ENCODE measurements at places on chromosomes 13 and 19. TPM values are rescaled to one million over a fixed set of nuclear protein-coding genes. Genes with fewer than 3 reads are reported as not detected.

- no peak for DNase-seq
Observed at GRCh38 chr13:24233351-24233901, 72.9 kb downstream of the SPATA13 start.

DNA sequence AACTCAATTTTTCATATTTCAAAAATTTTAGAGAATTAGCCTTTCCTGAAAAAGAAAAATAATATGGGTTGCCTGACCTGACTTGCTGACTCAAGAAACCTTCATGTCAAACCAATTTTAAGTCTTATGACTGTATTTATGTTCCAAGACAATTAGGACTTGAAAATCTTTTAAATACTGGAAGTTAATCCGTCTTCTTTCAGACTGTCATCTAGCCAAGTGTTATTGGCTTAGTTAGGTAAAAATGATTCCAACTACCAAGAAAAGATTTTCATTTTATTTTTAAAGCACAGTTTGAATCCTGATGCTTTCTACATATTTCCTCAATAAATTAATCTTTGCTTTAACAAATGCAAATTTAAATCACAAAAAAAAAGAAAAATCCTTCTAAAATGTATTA, 337.6 kb downstream of the SLITRK6 start:
- DNase-seq, result no peak

GRCh38 chr19:46552891-46553290, 48.2 kb upstream of the CALM3 start:
- DNase-seq, result no peak

DNA sequence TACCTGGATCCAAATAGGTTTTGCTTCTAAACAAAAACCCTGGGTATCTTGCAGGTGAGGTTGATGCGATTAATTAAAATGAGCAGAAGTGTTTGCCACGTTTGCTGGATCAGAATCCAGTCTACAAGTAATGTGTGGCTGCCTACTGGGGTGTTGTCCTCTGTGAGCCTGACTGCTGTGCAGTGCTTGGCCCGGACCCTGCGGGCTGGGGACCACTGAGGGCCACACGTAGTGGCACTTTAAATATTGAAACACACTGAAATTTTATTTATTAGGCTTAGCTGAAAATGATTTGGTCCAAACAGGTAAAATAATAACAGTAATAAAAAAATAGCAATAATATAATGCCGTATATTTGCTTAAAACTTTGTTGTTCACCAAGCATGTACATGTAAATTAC, 338.0 kb downstream of the MYO16 start:
- no peak for DNase-seq

- no peak for DNase-seq
Observed at GRCh38 chr13:21059641-21060337, 1.6 kb downstream of the LATS2 start.

GRCh38 chr13:30731361-30732045, 3.8 kb upstream of the ALOX5AP start:
- no peak for DNase-seq

SHKBP1 gene
- 21.2 TPM for total RNA-seq

DNA sequence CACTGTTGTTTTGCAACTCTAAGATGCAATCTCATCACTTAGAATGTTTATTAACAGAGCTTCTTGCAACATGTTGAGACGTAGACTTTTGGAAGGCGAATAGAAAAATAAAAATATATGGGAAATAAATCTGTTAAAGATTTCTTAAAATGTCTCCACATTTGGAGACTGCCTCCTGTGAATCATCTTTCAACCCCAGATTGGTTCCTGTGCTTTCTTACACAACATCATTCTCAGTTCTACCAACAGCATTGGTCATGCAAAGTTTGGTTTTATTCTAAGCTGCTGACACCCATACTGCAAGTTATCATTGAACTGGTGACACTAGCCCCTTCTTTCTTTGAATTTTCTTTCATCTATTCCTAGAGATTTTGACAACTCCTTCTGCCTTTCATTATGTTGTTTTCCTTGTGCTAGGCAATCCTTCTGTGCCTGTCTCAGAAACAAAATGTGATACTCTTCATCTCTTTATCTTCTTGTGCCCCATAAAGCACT, 1.6 kb upstream of the IGFL3 start:
- no peak for DNase-seq

GRCh38 chr13:25575562-25575961, 203.8 kb downstream of the ATP8A2 start:
- DNase-seq, result no peak

DNA sequence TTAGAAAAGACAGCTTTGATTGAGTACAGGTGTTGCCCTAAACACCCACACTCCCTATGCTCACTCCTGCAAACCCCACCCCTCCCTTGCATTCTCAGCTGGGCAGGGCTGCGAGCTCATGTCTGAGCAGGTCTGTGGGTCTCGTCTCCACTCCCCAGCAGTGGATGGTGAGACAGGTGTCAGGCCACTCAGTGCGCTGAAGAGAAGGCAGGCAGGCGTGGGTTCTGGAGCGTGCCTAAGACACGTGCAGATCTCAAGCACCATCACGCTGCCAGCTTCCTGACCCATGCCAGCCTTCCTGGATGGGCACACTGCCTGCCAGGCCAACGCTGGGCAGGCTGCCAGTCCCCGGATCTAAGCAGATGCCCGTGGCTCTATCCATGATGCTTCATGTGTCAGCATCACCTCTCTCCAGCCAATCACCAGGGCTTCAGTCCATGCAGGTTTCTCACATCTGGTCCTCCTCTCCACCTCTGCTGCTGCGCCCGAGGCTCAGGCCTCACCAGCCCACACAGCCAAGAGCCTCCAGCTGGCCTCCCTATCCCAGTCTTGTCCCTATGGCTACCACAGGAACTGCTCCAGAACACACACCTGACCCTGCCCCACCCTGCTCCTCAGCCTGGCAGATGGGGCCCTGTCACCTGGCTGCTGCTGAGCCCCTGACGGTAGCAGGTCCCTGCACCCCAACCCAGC, 42.6 kb downstream of the EPS15L1 start:
- no peak for DNase-seq

GRCh38 chr19:48419158-48419920, 25.9 kb downstream of the GRIN2D start:
- DNase-seq, result peak; percentile 84

- DNase-seq, result no peak
Observed at GRCh38 chr13:32107474-32107873, 75.9 kb downstream of the FRY start.

ZNF99 gene
- total RNA-seq, result not detected

DNA sequence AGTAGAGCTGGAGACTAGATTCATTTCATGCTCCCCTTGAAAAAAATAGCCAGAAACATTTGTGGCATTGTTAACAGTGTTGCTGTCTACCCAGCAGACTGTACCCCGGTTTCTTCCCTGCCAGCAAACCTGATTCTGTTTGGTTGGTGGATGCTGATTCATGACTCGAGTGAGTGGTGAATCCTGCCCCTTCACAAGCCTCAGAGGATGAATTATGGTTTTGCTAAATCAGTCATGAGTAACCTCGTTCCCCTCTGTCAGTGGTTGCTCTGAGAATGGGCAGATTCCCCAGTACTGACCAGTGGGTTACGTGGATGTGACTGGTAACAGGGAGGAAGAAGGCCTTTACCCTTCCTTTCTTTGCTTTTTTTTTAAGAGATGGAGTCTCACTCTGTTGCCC, 10.1 kb downstream of the NLRP12 start:
- DNase-seq, result no peak

MATK gene
- total RNA-seq, result 20.5 TPM

ZIC2 gene
- total RNA-seq, result 1.6 TPM

DNA sequence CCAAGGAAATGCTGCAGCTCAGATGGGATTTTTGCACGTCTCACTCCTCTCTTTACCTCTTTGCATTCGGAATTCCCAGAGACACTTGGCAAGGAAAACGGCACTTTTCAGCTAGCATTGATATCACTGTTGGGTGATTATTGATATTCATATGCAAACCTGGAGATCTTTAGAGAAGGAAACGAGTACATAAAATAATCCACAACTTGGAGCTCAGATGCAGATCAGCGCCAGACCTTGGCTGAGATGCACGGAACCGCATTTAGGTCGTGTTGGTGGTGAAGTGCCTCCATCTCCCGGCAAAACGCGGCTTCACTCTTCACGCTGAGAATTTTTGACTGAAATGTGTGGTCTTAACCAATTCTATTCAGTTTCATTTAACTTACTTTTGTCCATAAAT, 77.2 kb upstream of the ARHGEF7 start:
- DNase-seq, result no peak

DNA sequence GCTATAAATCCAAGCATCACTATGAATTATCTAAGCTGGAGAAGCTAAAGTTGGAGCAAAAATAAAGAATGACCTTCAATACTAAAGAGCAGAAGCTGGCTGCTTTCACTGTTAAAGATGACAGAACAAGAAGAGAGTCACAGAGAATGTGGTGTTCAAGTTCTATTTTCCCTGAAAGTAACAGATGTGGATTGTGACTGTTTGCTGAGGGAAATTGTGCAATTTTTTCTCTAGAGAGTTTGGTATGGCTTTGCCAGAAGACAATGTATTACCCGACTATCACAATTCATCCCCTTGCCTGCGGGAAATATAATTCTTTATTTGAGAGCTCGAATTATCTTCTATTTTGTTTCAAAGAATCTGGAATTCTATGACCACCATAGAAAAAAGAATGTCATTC, 83.1 kb downstream of the TNFSF13B start:
- DNase-seq, result no peak

DNA sequence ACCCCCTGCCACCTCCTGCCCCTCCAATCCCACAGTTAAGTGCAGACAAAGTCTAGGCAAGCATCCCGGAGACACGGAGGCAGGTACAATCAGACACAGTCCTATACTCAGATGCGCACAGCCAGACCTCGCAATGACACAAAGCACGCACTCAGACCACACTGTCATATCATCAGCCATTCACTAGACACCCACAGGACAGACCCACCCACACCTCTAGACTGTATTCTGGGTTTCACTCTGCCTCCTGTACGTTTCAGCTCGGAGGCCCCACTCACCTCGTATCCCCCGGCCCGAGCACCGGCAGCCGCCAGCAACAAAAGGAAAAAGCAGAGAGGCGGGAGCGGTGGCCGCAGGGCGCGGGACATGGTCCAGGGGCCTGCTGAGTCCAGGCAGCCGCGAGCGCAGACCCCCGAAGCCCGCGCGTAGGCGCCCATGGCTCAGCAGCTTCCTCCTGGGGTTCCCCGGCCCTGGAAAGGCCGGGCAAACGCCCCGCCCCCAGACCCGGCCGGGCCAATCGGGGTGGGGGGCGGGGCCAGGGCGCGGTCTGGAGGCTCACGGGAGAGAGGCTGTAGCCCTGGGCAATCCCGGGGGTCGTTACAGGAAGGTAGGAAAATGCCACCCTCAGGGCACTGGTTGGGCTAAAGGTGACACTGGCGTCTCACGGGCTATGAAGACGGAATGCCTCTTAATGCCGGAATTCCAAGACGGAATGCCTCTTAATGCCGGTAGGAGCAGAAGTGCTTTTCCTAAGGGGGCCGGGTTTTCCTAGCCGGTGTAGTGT, at the start of the genes MAN2B1 and WDR83:
MAN2B1 (minus strand) TSS at position 478 of the 784 bp plus-strand sequence; CDS start at position 437, 41 bp downstream.
WDR83 (plus strand) TSS at position 543 of the 784 bp plus-strand sequence. CDS start 2,984 bp downstream, outside the sequence.
- peak; percentile 58 for DNase-seq

RAB8A gene
- total RNA-seq, result 26.7 TPM

GRCh38 chr13:60397704-60398378, 821 bp downstream of the TDRD3 start:
- peak; percentile 65 for DNase-seq

DNA sequence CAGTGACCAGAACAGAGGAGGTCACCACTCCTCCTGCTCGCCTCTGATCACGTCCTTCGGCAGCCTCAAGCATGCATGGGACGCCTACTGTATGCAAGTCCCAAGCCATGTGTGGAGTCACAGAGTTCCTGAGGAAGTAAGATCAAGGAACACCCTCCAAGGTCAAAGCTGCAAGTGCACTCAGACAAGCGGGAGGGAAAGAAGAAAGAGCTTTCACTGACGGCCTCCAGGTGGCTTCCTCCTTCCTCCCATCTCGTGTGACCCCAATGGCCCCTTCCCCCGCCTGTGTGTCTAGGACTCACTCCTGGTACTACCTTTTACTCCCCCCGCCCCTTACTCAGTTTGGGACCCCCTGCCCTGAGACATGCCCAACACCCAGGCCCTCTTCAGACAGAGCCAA, 6.1 kb downstream of the HAUS8 start:
- no peak for DNase-seq

- DNase-seq, result no peak
Observed at GRCh38 chr19:14694641-14695266, 4.9 kb downstream of the ZNF333 start.

DNA sequence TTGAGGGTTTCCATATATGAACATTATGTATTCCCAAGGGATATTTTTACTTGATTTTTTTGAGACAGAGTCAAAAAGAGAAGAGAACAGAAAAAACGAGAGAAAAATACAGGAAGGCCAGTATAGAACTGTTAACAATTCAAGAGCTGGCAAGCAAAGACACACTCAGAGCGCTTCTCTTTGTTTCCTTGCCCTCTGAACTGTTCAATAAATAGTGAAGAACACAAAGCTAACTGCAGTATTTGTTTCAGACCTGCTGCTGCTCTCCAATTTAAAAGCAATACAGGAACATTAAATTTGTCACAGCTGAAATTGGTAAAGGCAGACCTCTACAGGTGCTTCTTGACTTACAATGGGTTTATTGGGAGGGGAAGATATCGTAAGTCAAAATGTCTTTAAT, 14.0 kb upstream of the NEK3 start:
- no peak for DNase-seq

DNA sequence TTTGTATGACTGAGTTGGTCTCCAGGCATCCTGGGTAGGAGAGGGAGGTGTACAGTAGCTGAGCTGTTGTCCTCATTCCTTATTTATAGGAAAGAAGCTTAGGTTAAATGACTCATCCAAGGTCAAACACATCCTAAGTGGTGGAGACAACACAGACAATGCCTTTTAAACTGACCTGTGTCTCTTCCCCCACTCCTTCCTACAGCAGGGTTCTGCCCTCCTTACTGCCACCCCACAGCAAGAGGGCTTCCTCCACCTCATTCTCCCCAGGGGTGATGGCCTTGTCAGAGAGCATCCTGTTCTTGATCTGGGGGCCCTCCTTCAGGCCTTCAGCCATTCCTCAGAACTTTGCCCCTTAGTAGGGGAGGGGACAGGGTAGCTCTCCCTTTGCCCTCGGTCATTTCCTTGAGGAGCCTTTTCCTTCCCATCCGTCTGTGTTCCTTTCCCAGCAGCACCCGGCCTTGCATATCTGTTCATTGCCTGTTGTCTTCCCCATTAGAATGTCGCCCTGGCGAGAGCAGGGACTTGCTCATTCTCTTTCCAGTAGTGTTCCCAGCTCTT, 48.2 kb upstream of the GPI start:
- DNase-seq, result no peak

- peak; percentile 8 for DNase-seq
Observed at GRCh38 chr13:28137596-28137995, 749 bp upstream of the PAN3 start.

PCDH17 gene
- total RNA-seq, result 0.40 TPM

KLK2 gene
- 2.0 TPM for total RNA-seq

DNA sequence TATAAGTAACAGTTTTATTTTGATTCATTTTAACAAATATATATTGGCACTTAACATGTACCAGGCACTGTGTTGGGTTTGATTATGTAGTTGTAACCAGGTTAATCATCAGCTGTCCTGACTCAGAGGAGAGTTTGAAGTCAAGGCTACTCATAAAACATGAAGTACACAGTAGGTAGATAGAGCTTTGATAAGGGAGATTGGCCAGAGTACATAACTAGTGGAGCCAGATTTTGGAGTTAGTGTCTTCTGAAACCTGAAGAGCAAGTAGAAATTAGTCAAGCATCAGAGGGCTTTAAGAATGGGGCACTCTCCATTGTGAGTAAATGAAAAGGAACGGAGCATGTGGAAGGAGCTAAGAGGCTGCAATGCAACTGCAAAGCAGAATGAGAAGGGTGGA, 333.9 kb downstream of the RFC3 start:
- no peak for DNase-seq

SBSN gene
- total RNA-seq, result not detected

NKPD1 gene
- total RNA-seq, result 0.03 TPM

Data from SK-MEL-5 (cell line).